ENCODE measurements at places on chromosomes 7 and 10.

GRCh38 chr7:128352153-128352537 lies 8.4 kb upstream of the RBM28 start:
- no peak for DNase-seq

GRCh38 chr10:71052076-71052660 lies 160.2 kb upstream of the UNC5B start:
- no peak for DNase-seq

- no peak for DNase-seq
Observed at GRCh38 chr7:33446551-33446950, 317.2 kb downstream of the BBS9 start.

- no peak for DNase-seq
Observed at GRCh38 chr10:92662848-92663247, 26.9 kb upstream of the HHEX start.

GRCh38 chr10:71274901-71275796 lies 43.9 kb upstream of the SLC29A3 start:
- DNase-seq = no peak

GRCh38 chr7:73932364-73932763 lies 71.4 kb downstream of the TMEM270 start:
- DNase-seq = no peak

GRCh38 chr7:41956705-41957104 lies 253.8 kb upstream of the INHBA start:
- no peak for DNase-seq

GRCh38 chr7:135940077-135941075 lies 36.8 kb downstream of the MTPN start:
- no peak for DNase-seq

GRCh38 chr10:48576501-48576900 lies 28.4 kb downstream of the ARHGAP22 start:
- DNase-seq = no peak

DNA sequence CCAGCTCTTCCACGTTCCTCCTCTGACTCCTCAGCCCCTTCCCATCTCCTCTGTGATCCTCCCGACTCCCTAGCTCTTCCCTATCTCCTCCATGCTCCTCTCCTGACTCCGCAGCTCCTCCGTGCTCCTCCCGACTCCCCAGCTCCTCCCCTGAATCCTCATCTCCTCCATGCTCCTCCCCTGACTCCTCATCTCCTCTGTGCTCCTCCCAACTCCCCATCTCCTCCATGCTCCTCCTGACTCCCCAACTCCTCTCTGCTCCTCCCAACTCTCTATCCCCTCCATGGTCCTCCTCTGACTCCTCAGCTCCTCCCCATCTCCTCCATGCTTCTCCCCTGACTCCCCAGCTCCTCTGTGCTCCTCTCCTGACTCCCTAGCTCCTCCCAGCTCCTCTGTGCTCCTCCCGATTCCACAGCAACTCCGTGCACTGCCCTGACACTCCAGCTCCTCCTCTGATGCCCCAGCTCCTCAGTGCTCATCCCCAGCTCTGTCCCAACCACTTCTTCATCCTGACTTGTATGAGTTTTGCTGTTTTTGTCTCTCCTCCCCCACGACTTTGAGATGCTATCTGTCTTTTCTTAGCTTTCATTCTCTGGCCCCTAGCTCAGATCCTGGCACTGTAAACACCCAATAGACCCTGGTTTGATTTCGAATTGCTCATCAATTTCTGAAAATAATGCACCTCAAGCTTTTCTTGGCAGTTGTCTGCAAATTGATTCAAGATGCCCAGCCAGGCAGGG lies 38.3 kb downstream of the OAT start:
- DNase-seq = no peak

DNA sequence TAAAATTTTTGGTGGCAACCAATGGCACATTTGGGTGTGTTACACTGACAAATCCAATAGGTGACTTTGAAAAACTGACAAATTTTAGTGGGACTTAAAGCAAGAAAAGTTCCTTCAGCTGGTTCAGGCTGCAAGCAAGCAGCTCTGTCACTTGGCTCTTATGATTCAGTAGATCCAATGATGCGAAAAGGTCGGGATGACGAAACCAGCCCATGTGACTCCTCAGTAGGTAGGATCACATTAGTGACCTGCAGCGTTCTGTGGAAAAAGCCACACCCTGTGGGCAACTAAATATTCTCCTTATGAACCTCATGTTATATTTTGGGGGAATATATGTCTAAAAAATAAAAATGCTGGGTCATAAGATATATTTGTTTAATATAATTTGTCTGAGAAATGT lies 13.3 kb upstream of the TSGA13 start:
- no peak for DNase-seq

DNA sequence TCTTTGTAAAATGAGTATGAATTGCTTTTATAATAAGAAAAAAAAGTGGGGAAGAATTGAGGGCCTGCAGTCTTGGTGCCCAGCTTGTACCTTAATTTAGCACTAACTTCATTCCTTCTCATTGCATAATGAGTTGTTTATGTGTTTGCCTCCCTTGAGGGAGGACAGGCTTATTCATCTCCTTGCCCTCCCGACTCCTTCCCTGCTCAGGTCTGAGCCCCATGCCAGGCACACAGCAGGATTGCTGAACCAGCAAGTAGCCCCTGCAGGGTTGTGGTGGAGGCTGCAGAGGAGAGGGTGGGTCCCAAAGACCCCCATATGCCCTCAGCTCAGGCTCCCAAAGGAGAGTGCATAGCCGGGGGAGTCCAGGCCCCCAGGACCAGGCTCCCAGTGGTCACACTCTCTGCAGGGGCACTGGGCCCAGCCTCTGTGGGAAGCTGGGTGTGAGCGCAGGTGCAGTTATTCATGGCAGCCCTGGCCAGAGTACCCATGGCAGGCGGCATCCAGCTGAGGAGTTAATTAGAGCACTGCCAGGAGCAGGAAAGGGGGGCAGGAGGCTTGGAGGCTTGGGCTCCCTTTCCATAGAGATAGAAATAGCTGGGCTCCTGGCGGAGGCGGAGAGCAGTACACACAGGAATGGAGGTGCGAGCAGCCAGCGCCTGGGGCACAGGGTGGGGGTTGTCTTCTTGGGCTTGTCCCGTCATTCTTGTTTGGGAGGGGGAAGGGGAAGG lies 28.2 kb upstream of the GOLGA7B start:
- DNase-seq = no peak

DNA sequence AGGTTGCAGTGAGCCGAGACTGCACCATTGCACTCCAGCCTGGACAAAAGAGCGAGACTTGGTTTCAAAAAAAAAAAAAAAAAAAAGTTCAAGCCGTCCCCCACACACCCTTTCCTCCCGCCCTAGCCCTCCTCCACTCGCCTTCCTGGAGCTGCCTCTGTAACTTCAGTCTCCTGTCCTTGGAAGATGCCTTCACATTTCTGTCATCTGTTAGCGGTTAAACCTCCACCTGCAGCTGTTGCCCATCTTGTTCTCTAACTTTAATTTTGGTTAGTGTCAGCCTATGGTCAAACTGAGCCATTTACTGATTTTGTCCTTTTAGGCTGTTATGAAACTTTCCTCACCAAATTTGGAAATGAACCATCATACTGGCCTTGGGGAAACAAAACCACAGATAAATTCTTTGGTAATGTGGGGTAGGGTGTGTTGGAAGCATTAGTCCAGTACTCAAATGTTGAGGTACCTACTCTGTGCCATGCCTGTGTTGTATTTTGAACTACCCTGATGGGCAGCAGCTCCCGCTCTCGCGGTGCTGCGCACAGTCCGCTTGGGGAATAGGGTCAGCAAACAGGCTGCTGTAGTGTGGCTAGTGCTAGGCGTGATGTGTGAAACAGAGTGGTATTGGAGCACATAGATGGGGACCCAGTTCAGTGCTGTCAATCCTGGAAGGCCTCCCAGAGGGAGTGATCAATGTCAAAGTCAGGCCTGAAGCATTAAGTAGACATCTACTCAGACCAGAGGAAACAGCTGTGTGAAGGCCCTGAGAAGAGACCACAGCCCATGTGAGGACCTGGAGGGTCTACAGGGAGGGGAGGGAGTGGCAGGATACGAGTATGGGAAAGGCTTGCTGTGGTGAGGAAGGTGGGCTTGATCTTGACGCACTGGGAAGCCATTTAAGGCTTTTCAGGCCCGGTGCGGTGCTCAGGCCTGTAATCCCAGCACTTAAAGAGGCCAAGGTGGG lies 26.9 kb downstream of the SFXN4 start:
- DNase-seq = no peak

GRCh38 chr7:95686109-95686508 lies 86.2 kb upstream of the DYNC1I1 start:
- DNase-seq = no peak

DNA sequence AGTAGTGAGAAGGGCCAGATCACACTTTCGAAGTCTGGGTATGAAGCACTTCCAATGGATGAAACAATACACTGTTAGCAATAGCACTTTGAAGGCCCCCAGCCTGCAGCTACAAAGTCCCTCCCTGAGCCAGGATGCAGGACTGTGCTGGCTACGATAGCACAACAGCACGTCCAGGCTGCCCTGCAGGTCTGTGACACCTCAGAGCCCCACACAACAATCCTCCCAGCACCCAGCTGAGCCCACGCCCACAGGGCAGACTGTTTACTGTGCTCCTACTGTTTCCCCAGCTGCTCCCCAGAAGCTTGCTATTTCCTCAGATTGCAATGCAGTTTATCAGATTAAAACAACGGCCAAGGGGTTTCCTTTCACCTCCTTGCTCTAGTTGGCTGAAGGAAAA lies 71.4 kb downstream of the HTR5A start:
- no peak for DNase-seq

- DNase-seq = peak; percentile 90
Observed at GRCh38 chr7:99142727-99143520, 984 bp downstream of the SMURF1 start.

DNA sequence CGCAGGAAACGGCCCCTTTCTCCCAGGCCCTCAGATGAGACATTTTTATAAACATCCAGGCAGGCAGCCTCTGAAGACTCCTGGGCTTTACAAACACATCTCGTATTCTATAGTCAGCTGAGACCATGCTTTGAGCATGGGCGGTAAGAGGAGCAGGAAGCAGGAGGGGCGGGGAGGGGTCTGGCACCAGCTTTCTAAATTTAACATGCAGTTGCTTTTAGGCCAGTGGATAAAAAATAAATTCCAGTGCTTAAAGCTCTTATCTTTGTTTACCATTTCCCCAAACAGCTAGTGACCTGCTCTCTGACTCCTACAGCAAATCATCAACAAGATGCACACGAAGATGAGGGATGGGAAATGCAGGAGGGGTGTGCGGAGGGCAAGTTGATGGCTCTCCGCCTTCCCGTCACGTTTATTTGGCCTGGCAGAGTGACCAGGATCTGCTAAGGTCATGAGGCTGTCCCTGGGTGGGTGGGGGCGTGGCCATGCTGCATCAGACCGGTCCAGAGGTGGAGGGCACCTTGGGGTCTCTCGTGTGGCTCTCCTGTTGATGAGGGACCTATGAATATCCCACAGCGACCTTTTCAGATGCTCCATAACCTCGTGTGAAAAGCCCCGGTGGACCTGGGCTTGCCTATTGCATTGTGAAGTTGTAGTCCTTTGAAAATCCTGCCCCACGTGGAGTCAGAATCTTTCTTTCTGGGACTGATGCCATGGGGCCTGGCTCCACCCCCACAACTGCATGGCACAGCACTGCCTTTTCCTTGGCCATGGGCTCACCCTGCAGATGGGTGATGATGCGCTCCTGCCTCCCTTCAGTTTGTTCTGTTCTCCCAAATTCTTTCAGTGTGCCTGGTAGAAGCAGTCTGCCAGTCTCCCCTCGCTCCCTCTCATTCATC lies 67.5 kb downstream of the PARP12 start:
- DNase-seq = no peak

DNA sequence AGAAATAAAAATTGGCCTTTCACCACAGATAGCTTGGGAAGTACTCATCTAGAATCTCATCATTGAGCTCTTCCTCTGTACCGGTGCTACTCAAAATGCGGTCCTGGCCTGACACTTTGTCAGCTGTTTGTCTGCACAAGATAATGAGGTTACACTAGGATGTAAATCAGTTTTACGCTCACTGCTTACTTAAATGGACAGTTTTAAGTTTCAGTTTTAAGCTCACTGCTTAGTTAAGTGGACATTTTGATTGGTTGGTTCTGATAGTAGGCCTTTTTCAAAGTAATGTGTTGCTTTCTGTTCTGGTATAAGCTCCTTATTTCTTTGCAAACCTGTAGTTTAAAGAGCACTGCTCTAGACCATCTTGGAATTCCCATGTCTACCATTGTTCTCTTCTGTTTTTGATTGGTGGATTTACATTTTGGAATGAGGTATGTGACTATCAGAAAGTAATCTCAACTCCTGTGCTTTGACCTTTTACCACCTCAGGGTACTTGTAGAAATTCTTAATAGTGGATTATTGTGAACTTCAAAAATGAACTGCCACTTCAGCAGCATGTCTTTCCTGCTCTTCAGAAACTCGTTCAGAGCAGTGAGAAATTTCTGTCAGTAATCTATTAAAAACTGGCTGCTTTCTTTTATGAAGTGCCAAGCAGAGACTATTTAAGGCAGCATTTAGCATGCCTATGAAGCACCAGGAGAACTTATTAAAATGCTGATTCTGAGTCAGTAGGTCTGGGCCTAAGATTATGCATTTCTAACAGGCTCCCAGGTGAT lies 55.0 kb downstream of the C1GALT1 start:
- DNase-seq = no peak

DNA sequence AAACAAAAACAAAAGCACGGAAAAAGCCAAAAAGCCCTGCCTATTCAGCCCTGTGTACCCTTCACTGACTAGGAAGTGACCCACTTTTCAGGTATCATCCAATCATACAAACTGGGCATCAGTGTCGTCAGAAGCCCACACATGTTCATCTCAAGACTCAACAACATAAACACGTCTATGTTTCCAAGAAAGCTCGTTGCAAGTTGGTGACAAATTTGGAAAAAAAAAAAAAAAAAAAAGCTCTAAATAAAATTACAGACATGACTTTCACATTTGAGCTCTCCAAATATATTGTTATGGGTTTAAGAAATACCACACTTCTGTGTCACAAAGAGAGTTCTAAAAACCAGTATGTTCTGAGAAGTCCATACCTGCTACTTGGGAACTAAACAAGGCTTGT lies 204.7 kb upstream of the KLF14 start:
- DNase-seq = peak; percentile 70

GRCh38 chr10:23405540-23405939 lies 33.3 kb upstream of the OTUD1 start:
- no peak for DNase-seq

DNA sequence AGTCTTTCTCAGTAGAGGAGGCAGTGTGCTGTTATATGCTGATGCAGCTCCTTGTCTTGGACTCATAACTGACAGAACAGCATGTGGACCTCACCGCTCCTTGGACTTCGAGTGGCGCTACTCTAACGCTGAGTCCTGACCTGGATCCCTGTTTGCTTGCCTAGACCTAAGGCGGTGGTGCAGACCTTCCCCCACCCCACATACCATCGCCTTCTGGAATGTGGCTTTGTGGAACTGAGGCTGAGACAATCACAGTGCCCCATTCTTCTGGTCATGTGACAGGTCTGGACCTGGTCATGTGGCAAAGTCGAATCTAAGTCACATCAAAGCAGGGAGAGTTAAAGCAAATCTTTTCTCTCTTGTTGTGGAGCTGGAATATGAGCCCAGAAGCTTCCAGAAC lies 190.7 kb upstream of the MKI67 start:
- DNase-seq = no peak

GRCh38 chr7:116652793-116653192 lies 19.2 kb upstream of the MET start:
- no peak for DNase-seq

Data from CD4-positive, alpha-beta T cell treated with Interleukin-1 beta for 1 hour (primary cell).